Tongue (tissue), 3 donors: ENCODE measurements at places on chromosomes 16 and 17.

- no peak for DNase-seq
These were observed 1.5 kb upstream of the SUMO2 start for GRCh38 chr17:75183999-75184884.

GRCh38 chr17:80659651-80660050 lies 115.0 kb downstream of the RPTOR start:
- DNase-seq, result no peak

- no peak for DNase-seq
These were observed 656.6 kb downstream of the WWOX start for GRCh38 chr16:78755751-78756661.

- peak; percentile 50 for DNase-seq
These were observed 38.2 kb upstream of the PIRT start for GRCh38 chr17:10875984-10876555.

GRCh38 chr17:51527225-51527982 lies 267.1 kb downstream of the UTP18 start:
- no peak for DNase-seq

GRCh38 chr17:5809580-5810188 lies 225.4 kb upstream of the NLRP1 start:
- DNase-seq, result no peak

GRCh38 chr16:88688013-88688778 lies 1.9 kb upstream of the SNAI3 start:
- peak; percentile 49 for DNase-seq

DNA sequence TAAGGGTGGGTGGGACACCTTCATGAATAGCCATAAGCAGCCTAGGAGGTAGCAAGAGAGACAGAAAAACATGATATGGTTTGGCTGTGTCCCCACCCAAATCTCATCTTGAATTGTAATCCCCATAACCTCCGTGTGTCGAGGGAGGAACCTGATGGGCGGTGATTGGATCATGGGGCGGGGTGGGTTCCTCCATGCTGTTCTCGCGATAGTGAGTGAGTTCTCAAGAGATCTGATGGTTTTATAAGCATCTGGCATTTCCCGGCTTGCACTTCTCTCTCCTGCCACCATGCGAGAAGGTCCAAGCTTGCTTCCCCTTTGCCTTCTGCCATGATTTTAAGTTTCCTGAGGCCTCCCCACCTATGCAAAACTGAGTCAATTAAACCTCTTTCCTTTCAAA lies 259.1 kb upstream of the ERCC4 start:
- DNase-seq, result no peak

GRCh38 chr16:50381679-50382440 lies 13.1 kb upstream of the BRD7 start:
- DNase-seq, result no peak
